ENCODE measurements at places on chromosomes 2 and 18.

DNA sequence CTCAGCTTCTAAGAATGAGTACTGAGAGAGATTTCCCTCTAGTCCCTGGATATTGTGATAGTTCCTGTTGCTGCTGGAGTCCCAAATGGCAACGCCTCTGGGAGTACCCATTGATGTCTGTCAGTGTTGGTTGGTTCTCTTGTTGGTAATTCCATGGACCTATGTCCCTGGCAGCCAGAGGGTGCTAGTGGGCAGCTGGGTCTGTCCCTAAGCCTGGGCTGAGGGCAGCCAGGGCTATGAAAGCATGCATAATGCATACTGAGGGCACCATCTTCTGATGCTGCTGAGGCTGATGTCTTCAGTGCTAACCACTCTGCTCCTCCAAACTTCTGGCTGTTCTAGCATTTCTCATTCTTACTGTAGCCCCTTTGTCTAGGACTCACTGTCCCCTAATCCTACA lies 35.9 kb downstream of the NABP1 start:
- no peak for DNase-seq

GRCh38 chr2:100720445-100720844 lies 99.5 kb upstream of the NPAS2 start:
- no peak for DNase-seq

GRCh38 chr2:18991177-18992168 lies 366.9 kb downstream of the OSR1 start:
- peak; percentile 98 for DNase-seq

DNA sequence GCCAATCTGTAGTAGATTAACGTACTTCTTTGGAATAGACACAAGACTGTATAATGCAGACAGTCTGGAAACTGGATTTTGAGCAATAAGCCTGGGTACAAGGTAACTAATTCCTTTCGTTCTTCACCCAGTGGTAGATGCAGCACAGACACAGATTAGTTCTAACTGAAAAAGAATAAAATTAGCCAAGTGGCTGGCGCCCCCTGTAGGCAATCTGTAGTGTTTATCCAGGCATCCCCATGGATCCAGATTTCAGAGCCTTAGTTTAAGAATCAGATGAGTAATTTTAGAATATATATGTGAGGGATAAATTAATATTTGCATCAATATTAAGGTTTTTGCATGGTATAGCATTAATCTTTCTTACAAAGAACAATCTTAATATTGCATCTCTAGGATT lies 563.9 kb downstream of the DCC start:
- DNase-seq, result peak; percentile 26

DNA sequence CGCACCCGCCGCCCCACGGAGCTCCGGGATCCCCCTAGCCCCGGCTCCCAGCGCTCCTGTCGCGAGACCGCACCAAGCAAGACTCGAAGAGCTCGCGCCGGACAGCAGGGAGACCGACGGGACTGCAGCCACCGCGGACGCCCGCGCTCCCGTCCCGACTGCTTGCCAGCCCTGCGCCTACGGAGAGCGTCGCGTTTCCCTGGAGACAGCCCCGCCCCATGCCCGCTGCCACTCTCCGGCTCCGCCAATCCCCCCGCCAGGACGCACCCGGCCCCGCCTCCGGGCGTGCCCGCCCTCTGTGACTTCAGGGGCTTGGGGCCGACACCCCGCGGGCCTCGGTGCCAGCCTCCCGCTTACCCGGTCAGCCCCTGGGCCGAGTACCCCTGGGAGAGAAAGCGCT lies at the start of gene ANKMY1:
Gene ANKMY1 (minus strand): TSS at position 181 of the 400 bp plus-strand sequence. CDS start 653 bp downstream, outside the sequence.
- DNase-seq, result peak; percentile 83

DNA sequence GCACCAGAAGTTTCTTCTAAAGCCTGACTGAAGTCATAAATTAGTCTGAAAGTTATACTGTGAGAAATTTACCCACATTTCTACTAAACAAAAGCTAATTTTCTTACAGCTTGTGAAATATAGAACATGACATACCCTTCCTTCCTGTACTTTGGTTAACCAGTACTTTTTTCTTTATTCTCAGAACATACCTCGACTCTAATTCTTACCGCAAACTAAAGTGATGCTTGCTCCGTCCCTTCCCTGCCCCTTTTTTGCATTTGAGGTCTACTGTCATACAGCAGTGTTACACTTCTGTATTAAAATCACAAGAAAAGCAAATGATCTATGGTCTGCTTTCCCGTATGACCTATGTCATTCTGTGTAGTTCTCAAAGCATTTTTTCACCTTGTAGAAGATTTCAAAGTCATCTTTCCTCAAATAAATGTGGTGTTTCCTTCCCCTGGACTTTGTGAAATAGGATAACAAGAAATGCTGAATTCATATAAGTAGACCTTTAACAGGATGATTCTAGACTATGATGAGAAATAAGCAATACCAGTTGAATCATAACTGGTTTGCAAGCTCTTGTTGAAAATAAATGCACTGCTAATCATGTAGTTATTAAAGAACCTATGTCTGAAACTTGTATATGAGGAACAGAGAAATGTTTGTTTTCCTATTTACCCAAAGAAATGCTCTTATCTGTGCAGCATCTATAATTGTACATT lies 30.4 kb downstream of the CYTIP start:
- DNase-seq, result no peak

DNA sequence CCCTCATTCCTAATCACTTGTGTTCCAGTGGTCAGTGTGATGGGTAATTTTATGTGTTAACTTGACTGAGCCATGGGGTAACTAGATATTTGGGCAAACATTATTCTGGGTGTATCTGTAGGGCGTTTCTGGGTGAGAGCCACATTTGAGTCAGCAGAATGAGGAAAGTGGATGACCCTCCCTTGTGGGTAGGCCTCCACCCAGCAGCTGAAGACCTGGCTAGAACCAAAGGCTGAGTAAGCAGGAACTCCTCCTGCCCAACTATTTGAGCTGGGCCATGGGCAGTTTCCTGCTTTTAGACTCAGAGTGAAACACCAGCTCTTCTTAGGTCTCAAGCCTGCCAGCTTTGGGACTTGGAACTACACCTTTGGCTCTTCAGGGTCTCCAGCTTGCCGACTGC lies 141.8 kb downstream of the ACKR3 start:
- no peak for DNase-seq

- no peak for DNase-seq
Measured at GRCh38 chr2:221495731-221496130, 76.4 kb downstream of the EPHA4 start.

- DNase-seq, result peak; percentile 78
Measured at GRCh38 chr2:231707625-231707926, 749 bp upstream of the PTMA start.

- DNase-seq, result no peak
Measured at GRCh38 chr2:172101821-172102390, 794 bp downstream of the DLX2 start.

GRCh38 chr2:206176901-206177300 lies 17.2 kb downstream of the EEF1B2 start:
- DNase-seq, result no peak

DNA sequence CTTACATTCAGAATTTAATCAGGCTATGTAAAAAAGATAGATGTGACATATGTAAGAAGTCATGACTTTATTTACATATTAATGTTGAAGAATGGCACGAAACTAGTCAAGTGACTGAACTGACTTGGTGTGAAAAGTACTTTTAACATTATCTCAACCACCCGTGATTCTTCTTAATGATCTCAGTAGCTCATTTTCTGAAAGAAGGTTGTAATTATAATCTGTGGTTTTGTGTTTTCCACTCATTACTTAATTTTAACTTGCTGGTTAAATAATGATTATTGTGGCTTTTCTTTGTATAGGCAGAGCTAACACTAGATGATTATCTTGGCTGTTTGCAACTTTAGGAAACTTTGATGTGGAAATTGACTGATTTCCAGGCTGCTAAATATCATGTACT lies 18.5 kb downstream of the KCNJ13 start:
- no peak for DNase-seq

DNA sequence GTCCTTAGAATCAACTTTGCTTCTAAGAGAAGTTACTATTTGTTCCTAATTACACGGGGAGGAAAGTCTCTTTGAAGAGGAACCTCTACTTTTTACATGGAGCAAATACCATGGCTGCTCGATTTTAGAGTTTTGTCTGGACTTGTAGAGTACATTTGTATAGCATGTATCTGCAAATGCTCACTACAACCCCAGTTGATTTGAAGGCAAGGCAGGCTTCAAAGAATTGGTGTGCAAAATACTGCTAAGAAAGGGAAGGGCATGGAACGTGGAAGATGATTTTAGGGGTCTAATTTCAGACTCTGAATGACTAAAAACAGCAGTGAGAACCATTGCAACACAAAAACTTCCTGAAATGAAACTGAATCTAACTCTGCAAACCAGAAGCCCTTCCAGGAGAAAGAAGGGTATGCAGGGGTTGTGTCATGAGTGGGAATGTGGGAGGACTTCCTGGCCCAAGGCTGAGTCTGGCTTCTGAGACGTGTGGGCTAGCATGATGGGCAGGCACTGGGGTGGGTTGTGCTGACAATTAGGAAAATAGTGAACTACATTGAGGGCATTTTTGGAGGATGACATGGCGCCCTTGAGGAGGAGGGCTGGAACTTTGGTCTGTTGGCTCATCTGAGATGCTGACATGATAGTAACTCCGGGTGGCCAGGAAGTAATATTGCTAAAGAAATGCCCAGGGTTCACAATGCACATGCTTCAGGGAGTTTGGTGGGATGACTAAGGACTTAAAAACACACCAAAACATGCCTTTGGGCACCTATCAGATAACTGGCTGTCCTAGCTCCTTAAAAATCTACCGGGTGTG lies 18.9 kb upstream of the IL1R2 start:
- no peak for DNase-seq

- DNase-seq, result no peak
Measured at GRCh38 chr18:63433334-63433866, 11.1 kb upstream of the VPS4B start.

- DNase-seq, result no peak
Measured at GRCh38 chr2:240812721-240813120, 7.3 kb downstream of the KIF1A start.

DNA sequence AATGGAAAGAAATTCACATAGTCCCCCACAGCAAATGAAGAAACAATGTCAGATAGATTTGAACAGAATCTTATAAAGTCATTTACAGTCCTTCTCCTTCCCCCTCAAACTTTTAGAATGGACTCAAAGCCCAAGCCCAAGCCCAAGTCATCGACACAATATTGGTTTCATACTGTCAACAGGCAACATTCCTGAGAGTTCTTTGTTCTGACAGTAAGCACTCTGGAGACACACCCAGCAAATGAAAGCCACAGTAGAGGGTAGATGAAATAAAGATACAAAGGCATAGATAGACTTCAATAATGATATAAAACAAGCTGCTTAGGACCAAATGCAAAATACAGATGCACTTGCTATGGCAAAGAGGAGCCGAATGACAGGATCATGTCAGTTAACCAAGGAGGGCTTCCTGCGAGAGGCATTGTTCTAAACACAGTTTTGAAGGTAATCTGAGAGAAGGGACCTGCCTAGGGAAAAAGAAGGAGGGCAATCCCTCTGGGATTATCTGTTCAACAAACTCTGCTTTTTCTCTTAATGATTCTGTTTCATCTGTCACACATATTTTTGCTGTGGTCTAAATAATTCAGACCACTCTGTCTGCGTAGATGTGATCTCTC lies 97.1 kb upstream of the MAP4K3 start:
- DNase-seq, result no peak

DNA sequence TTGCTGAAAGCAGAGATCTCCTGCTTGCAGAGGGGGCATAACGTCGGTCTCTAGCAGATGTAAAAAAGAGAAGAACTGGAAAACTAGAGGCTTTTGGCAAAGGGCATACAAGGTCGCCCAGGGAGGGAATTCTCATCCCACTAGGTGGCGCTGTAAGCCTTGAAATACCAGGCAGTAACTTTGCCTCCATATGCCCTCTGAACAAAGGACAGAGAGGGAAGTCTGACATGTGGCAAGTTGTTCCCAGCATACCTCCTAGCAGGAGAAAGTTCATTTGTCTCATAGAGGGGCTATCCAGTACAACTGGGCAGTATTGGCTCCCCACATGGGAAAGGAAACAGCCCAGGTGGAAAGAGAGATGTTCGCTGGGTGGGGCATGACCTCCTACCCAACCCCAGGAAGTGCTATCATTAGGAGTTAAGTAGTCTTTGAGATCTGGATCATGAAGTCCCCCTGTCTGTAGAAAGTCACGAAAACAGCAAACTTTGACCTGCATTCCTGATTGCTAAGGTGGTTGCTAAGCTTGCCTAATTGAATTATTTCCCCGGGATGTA lies 39.9 kb downstream of the STK17B start:
- no peak for DNase-seq

Data from NCI-H345 (cell line).